ENCODE measurements at places on chromosomes 11 and 22.

DNA sequence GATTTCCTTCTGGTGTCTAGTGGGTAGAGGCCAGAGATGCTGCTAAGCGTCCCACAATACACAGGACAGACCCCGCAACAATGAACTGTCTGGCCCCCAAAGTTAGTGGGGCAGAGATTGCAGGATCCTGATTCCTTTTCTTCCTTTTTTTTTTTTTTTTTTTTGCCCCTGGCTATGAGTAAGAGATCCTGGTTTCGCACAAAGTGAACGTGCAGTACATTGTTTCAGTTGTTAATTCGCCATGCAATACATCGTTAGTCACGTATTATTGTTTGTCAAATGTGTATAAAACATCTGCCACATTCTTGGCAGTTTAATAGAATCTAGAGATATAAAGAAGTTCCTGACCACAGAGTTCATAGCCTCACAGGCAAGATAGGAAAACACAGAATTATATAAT is 20.2 kb downstream of the ST3GAL4 start:
- DNase-seq, result no peak

DNA sequence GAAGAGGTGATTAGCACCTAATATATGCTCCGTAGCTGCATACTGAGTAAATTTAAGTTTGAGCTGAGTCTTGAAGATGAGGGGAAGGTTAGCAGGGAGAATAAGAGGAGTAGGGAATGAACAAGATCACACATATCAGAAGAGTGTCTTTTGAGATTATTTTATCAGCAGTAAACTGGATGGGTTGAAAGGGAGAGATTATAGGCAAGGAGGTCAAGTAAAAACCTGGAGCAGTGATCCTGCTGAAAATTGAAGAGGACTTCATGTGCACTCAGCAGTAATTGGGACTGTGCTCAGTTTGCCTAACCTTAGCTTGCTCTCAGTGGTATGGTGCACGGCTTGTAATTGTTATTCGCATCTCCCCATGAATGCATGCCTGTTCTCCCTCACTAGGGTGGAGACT is 79.5 kb upstream of the PICALM start:
- DNase-seq, result no peak

DNA sequence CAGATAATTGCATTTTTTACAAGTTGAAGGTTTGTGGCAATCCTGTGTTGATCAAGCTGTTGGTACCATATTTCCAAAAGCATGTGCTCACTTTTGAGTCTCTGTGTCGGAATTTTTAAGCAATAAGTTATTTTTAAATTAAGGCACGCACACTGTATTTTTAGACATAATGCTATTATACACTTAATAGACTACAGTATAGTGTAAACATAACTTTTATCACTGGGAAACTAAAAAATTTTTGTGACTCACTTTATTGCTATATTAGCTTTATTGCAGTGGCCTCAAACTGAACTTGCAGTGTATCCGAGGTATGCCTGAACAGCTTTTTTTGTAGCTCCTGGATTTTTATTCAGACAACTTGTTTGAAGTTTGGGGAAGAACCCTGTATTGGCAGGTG is 31.3 kb upstream of the RRM1 start:
- DNase-seq, result no peak

DNA sequence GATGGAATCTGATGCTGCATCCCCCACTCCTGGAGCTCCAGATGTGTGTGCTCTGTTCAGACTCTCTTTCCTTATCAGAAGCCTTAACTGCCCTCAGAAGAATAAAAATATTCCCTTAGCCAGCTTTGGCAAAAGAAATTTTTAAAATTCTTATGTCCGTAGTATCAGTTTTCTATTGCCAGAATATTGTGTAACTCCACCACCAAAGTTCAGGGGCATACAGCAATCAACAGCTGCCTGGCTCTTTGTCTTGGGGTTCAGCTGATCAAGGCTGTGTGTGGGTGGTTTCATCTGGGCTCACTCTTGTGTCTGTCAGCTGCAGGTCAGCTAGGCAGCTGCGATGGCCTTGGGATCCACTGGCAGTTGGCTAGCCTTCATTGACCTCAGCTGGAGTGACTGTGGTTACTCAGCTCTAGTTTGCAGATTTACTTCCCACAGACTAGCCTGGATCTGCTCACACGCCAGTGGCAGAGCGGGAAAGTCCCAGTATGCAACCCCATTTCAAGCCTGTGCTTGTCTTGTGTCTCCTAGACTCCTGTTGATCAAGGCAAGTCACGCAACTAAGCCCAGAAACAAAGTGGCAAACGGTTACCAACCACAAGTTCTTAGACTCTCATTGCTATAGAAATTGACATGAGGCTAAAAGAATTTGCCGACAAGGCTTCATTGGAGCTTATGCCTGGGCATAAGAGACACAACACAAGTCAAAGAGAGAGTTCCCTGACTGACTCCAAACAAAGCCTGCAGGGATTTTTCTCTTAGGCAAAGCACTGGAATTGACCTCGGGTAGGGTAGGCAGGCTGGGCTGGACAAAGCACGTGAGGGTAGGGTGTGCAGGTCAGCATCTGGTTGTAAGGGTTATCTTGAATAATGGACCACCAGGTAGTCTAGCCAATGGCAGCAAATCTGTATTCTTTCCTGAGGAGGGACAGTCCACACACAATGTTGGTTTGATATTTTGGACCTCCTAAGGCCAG is 7.5 kb downstream of the TMEM138 start:
- no peak for DNase-seq

DNA sequence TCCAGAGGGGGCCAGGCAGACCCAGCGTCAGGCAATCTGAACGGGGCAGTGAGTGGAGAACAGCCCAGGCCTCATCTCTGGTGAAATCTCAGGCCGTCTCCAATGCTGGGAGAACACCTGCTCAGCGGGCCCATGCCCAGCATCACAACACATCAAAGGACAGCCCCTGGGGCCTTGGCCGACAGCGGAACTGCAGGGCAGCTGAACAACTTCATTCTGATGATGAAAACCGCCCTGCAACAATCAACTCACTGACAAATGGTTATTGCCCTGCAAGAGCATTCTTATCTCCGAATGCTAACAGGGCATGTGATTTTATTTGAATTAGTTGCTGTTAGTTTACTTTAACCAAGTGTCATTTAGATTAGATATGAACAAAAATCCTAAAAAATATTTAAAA is 14.6 kb downstream of the CELSR1 start:
- no peak for DNase-seq

- no peak for DNase-seq
These were observed 40.5 kb upstream of the TOP3B start for GRCh38 chr22:22022947-22023534.

DNA sequence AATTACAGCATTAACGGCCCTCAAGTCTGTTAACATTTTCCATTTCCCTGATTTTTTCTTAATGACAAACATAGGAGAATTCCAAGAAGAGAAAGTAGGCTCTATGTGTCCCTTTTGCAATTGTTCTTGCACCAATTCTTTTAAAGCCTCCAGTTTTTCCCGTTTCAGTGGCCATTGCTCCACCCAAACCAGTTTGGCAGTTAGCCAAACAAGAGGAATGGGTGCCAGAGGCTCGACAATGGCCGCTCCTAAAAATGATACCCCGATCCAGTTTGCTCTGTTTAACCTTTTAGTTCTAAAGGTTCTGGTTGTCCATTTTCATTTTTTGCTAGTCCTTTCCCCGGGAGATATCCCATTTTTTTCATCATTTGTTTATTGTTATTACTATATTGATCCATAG is 6.7 kb upstream of the DNAJB13 start:
- no peak for DNase-seq

GRCh38 chr11:75815345-75816168 is 547 bp downstream of the UVRAG start:
- peak; percentile 3 for DNase-seq

Measured in stimulated activated CD8-positive, alpha-beta memory T cell treated with anti-CD3 and anti-CD28 coated beads, Interleukin-4, amount 100 ng/mL, for 1 hour (primary cell).